ENCODE measurements at places on chromosomes 7 and 10. TPM values are rescaled to one million over a fixed set of nuclear protein-coding genes. Genes with fewer than 3 reads are reported as not detected.

- ATAC-seq = no peak
These were observed 116.7 kb upstream of the PDLIM1 start for GRCh38 chr10:95407546-95407945.

- ATAC-seq = peak; percentile 1
These were observed 2.1 kb upstream of the ADD3 start for GRCh38 chr10:110005719-110006118.

DNA sequence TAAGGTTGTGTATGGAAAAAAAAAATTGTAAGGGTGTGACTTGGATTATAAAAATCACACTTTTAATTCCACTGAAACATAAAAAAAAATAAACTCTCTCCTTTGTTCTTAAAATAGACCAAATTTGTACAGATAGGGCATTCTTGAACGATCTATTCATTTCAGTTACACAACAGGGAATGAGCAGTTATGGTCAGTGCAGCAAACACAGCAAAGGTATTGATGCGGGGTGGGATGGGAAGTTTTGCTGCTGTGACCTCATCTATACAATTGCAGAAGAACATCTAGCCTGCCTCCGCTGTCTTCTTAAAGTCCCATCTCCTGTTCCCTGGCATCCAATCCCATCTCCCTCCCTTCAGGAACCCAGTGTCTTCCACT, 580.2 kb downstream of the SUGCT start:
- ATAC-seq = no peak

- no peak for ATAC-seq
These were observed 470.1 kb upstream of the ADARB2 start for GRCh38 chr10:2207246-2207922.

GRCh38 chr7:28410628-28411531, 1.4 kb upstream of the CREB5 start:
- peak; percentile 17 for ATAC-seq

GRCh38 chr10:13340626-13341376, 7.3 kb downstream of the SEPHS1 start:
- ATAC-seq = no peak

DNA sequence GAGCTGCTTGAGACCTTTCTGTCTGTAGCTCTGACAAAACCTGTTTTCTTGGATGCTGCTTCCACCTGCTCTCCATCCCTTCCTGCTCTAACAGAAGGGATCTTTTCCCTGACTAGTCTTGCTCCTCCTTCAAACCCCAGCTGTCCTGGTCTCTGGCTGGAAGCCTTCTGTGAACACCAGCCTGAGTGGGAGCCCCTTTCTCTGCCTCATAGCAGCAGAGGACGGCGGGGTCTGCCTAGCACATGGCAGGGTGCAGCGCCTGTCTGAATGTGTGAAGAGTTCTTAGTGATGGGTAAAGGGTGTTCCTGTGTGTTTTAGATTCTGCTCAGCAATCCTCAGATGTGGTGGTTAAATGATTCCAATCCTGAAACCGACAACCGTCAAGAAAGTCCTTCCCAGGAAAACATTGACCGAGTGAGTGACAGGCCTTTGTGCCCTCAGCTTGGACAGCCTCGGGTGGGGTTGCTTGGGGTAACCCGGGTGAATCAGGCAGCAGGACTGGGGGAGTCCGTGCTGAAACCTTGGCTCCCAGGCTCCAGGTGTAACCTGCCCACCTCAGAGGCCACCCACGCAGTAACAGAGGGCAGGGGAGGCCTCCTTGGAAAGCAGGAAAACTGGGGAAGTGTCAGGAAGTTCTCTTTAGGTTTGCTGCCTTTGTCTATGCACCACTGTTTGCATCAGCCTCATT, 34.1 kb downstream of the NUB1 start:
- ATAC-seq = no peak

DNA sequence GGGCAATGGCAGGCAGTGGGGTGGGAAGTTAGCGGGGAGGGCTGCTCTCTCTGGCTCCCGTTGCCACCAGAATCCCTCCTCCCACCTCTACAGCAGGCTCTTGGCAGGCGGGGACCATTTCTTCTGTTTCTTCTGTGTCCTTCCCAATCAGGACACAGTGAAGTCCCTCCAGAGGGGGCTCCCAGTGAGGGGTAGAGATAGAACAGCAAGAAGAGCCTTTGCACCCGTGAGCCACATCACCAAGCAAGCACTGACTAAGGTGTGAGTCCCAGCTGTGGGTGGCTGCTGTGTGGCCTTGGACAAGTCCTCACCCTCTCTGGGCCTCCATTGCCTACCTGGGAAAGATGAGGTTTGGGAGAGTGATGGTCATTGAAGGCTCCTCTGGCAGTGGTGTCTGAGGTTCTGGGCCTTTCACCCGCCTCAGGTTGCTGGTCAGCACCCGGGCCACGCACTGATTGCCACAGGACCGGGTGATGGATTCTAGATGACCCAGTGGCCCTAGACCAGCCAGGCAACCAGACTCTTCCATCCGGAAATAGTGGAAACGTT, 26.0 kb upstream of the PCBD1 start:
- ATAC-seq = no peak

DNA sequence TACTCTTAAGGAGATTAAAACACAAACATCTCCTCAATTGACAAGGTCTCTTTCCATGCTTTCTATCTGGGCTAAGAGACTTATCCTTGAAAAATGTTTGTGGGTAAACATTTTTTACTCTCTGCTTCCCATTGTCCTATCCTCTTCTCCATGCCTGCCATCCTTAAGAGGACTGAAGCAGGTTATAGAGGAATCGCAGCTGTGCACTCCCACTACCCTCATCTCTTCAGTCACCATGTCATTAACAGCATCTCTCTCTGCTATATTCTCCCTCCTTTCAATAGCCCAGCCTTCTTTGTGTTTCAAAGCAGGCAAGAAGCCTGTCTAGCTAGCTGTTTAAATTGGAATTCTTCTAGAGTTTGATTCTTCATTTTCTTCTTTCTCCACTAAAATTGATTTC, 22.6 kb downstream of the COL1A2 start:
- peak; percentile 58 for ATAC-seq

DNA sequence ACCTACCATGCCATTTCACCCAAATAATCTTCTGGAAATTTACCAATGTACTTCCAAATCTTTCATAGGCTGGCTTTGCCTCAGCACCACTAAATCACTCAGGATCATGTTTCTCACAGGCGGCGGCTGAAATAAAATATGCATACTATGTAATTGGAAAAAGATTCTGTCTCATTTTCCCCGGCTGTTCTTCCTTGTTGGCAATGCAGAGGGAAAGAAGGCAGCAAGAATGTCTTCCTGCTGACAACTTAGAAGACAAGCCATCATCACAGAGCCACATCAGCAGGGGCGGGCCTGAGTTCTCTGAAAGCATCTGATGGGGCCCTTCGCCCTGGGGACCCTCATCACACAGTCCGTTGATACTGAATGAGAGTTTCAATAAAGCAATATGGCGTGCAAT, 39.2 kb upstream of the COL1A2 start:
- no peak for ATAC-seq

- ATAC-seq = no peak
These were observed 210.4 kb upstream of the IMMP2L start for GRCh38 chr7:111772716-111773115.

DNA sequence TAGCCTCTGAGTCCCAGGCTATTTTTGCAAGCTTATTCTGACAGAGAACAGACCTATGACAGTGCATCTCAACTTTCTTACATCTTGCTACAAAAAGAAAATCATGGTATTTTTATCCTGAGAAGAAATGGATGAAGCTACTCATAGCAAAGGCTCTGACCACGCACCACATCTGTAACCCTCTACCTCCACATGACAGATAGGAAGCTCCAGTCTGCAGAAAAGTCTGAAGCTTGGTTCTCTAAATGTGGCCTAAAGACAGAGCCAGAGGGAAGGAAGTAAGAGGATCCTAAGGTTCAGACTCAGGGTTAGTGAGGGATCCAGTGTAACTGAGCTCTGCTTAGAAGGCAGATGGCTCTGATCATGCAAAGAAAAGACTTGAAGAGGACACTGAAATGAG, 58.4 kb upstream of the ABCB5 start:
- ATAC-seq = no peak

DNA sequence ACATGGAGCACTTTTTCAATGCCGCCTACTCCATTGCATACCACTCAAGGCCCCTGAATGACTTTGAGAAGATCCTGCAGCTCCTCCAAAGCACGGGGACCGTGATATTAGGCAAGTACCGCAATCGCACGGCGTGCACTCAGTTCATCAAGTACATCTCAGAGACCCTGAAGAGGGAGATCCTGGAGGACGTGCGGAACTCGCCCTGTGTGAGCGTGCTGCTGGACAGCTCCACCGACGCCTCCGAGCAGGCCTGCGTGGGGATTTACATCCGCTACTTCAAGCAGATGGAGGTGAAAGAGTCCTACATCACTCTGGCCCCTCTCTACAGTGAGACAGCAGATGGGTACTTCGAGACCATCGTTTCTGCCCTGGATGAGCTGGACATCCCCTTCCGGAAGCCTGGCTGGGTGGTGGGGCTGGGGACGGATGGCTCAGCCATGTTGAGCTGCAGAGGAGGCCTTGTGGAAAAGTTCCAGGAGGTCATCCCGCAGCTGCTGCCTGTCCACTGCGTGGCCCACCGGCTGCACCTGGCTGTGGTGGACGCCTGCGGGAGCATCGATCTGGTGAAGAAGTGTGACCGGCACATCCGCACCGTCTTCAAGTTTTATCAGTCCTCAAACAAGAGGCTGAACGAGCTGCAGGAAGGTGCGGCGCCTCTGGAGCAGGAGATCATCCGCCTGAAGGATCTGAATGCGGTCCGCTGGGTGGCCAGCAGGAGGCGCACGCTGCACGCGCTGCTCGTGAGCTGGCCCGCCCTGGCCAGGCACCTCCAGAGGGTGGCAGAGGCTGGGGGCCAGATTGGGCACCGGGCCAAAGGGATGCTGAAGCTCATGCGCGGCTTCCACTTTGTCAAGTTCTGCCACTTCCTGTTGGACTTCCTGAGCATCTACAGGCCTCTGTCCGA, 12.7 kb upstream of the ATP6V0E2 start:
- ATAC-seq = no peak

DNA sequence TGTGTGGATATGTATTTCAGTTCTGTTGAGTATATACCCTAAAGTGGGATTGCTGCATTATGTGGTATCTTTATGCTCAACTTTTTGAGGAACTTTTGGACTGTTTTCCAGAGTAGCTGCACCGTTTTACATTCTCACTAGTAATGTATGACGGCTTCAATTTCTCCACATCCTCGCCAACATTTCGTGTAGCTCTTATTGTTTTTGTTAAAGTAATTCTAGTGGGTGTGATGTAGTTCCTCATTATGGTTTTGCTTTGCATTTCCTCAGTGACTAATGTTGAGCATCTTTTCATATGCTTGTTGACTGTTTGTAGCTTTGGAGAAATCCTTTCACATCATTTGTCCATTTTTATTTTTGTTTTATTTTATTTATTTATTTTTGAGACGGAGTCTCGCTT, 4.5 kb downstream of the STMP1 start:
- no peak for ATAC-seq

DNA sequence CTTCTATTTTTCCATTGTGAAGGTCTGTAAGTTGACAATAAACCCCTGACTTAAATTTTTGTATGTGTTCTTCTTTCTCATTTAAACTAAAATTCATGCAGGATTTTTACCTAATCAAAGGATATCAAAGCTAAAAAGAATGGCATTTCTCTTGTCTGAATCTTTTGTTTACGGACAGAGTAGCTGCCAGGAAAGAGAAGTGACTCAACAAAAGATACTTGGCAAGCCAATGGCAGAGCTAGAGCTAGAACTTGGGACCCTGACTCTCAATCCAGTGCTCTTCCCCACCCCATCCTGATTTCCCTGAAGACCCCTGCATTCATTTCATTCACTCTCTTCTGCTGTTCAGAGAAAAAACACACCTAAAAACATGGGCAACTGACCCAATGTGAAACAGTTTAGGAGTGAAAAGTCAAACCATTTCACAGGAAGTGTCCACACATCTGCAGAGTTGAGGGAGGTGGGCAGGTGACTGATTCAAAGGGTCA, 40.2 kb upstream of the PDLIM1 start:
- ATAC-seq = no peak

GRCh38 chr10:45809837-45810236, 37.5 kb downstream of the AGAP4 start:
- ATAC-seq = peak; percentile 58

GRCh38 chr10:97032624-97033023, 153.1 kb downstream of the SLIT1 start:
- no peak for ATAC-seq

- ATAC-seq = no peak
These were observed 3.9 kb downstream of the FBXW4 start for GRCh38 chr10:101691081-101691480.

DNA sequence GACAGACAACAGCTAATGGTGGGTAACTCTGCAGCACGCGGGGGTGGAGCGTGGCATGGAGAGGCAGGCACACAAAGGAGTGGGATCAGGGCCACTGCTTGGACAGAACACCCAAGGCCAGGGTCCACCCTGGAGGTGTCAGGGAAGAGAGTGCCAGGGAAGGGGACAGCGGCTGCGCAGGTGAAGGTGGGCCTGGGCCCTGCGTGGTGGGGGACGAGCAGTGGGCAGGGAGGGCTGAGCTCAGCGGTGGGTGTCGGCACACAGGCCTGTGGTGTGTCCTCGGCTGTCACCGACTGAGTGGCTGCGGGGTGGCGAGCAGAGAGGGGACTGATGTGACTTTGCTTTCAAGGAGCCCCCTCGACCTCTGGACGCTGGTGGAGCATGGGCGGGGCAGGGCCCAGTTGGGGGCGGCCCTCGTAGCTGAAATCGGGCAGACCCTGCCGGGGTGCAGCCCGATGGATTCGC, 8.4 kb upstream of the SCART1 start:
- no peak for ATAC-seq

- peak; percentile 49 for ATAC-seq
These were observed at the start of gene PRKAG2 for GRCh38 chr7:151876899-151877777. PRKAG2 (minus strand) TSS chr7:151877115; CDS start chr7:151876620, 495 bp downstream.

GRCh38 chr10:117131376-117132327, 6.4 kb downstream of the VAX1 start:
- no peak for ATAC-seq

GRCh38 chr10:34229917-34230316, 585.2 kb downstream of the PARD3 start:
- ATAC-seq = no peak

The CALML5 gene
- total RNA-seq = not detected

The VWDE gene
- total RNA-seq = 1.5 TPM

The CLDN4 gene
- total RNA-seq = 2.7 TPM

The EBLN1 gene
- not detected for total RNA-seq

The ZNF467 gene
- total RNA-seq = 5.2 TPM

The NPFFR1 gene
- 0.07 TPM for total RNA-seq

The RNF148 gene
- total RNA-seq = 0.85 TPM

The SSC4D gene
- total RNA-seq = 0.18 TPM

The PRF1 gene
- total RNA-seq = 0.25 TPM

The HOXA10 gene
- total RNA-seq = 1.1 TPM

Data from motor neuron (in vitro differentiated cells).